AG08395 (cell line): ENCODE measurements at places on chromosomes 13 and 19.
A peak's percentile ranks its signal among the peaks of the same experiment; 100 is the strongest.

- no peak for DNase-seq
These were observed 14.7 kb downstream of the ATP11A start for GRCh38 chr13:112704308-112705145.

DNA sequence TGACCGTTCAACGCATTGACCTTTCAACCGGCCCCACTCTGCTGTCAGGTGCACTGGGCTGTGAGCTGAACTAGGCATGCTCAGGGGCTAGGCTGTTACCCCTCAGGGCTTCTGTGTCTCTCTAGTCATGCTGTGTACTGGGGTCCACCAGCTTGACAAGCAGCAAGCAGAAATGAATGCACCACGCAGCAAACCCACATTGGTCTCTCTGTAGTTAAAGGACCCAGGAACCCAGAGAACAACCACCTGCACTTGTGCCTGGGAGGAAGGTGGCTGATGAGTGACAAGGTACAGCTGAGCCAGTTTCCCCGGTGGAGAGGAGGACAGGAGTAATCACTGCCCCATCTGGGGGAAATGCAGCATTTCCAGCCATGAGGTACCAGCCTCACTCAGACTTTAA lies 159.9 kb downstream of the USP12 start:
- DNase-seq = no peak

GRCh38 chr13:78398743-78399410 lies 204.5 kb downstream of the POU4F1 start:
- no peak for DNase-seq

- DNase-seq = peak; percentile 15
These were observed 27.6 kb downstream of the DNAJC3 start for GRCh38 chr13:95704510-95704909.

- peak; percentile 13 for DNase-seq
These were observed 4.1 kb downstream of the KPTN start for GRCh38 chr19:47479701-47480503.

GRCh38 chr19:15399635-15400034 lies 19.2 kb downstream of the AKAP8L start:
- DNase-seq = no peak
